ENCODE measurements at places on chromosomes 11 and 22.

DNA sequence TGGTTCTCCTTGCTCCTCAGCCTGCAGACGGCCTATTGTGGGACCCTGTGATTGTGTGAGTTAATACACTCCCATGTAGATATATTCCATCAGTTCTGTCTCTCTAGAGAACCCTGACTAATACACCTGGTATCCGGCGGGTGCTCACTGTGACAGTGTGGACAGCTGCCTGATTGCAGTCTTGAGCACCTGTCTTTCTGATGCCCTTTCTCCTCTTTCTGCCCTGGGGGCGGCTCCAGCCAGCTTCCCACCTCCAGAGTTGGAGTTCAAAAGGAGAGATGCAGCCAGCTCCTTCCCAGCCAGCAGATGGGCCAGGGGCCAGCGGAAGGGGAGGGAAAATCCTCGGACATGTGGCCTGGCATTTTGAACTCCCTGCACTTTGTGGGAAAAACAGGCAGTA is 15.0 kb downstream of the SMIM38 start:
- no peak for DNase-seq

- DNase-seq = no peak
Observed at GRCh38 chr22:43153899-43154298, 2.5 kb downstream of the TSPO start.

DNA sequence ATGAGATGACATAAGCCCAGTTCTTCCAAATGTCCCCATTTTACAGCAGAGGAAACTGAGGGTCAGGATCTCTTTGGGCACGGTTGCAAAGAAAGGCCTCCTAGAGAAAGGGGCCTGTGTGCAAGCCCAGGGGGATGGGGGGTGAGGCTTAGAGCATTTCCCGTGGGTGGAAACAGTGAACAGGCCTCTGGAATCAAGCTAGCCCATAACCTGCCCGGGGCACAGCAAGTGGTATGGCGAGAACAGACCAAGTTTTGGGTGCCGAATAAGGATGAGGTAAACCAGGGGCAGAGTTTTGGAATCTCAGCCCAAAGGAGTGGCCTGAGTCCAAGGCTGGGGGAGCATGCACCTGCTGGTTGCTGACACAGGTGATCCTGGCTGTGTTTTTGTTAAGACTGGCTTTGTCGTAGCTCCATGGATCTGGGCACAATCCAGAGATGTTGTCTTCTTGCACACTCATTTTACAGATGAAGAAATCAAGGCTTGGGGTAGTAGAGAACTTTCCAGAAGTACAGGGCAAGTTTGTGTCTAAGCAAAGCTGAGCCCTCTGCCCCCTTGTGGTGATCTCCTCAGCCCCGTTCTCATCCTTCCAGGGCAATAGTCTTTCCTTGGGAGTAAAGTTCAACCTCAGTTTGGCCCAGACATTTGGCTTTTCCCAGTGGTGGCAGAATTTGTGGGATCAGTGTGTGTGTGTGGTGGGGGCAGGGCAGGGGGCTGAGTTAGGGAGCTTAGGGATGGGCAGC is 53.5 kb upstream of the MYEOV start:
- no peak for DNase-seq

GRCh38 chr11:45407226-45407625 is 121.1 kb upstream of the SYT13 start:
- DNase-seq = no peak

- DNase-seq = no peak
Observed at GRCh38 chr11:14374922-14375830, 16.2 kb upstream of the RRAS2 start.

- no peak for DNase-seq
Observed at GRCh38 chr11:31953803-31954327, 137.0 kb upstream of the RCN1 start.

DNA sequence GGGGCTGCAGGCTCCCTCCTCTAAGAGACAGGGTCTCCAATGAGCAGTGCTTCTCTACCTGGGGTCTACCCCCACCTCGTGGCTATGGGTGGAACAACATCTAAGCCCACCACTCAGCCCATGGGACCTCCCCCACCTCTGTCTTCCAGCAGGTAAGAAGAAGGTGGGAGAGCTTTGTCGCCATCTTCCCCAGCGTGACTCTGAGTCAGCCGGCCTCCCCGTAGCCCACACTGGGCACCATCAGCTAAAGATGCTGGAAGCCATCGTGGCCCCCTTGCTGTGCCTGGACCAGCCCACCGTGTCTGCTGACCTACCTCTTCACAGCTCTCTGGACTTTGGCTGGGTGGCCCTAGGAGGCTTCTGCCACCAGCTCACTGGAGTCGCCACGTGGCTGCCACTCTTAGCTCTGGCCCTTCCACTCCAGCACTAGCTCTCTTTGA is 944 bp downstream of the C11orf86 start:
- no peak for DNase-seq

- DNase-seq = no peak
Observed at GRCh38 chr11:93704237-93704636, 37.1 kb downstream of the TAF1D start.

GRCh38 chr22:43827926-43828724 is 16.0 kb upstream of the EFCAB6 start:
- DNase-seq = no peak

DNA sequence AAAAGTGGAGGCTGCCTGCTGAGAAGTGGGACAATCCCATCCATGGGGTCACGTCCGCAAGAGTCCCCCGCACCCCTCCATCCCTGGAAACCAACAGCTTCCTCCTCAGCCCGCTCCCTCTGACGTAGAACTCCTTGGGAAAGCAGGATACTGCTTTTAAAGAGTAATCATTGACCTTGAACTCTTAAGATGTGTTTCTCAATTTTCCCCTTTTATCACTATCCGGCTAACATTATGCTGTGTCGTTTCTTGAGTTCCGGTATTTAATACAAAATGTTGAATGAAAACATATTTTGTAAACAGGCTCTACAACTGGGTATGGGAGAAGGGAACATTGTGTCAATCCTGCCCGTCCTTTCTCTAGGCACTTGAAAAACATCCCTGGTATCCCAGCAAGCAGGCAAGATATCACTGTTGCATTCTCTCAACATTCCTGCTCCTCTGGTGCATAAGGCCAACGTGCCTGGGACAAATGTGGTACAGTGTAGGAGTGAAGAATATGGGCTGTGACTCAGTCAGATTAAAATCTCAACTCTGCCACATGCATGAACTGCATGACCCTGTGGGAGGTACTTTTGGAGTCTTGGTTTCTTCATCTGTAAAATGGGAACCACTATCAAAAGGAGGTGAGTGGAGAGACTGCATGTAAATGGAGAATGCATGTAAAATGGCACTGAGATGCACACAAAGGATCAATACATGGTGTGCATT is 52.8 kb downstream of the WT1 start:
- no peak for DNase-seq

DNA sequence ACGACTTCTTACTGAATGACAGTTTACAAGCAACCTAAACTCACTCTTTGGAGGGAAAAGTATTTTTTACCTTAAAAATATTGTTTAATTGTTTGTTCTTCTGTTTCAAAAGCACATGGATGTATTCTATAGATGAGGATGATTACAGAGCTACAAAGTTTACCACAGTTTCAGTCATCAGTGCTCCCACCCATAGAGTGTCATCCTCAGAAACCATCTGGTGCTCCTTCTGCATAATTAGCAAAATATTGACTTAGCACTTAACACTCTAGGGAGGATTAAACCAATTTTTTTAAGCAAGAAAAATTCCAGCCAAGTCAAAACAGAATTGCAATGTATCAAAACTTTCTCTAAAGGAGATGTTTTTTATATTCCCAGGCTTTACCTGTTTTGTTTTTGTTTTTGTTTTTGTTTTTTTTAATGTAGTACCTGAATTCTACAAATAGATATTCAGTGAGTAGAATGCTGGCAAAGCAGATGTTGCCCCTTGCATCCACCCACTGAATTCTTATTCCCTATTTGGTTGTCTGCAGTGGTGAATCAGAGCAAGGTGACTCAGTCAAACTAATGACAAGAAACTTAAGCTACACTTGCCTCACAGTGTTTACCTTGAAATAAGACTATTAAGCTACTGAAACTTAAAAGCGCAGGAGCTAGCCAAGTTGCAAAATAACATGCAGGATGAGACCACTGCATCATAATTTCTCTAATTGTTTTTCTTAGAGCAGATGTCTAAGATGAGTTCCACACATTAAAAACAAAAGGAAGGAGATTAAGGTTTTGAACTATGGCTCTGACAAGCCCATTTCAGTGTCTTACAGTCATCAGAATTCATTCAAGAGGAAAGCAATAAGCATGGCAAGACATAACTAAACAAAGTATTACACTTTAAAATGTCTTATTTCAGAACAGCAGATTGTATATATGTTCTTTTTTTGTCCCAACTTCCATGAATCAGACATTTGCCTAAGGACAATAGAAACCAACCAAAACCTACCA is 155.1 kb upstream of the SOX6 start:
- DNase-seq = peak; percentile 12

DNA sequence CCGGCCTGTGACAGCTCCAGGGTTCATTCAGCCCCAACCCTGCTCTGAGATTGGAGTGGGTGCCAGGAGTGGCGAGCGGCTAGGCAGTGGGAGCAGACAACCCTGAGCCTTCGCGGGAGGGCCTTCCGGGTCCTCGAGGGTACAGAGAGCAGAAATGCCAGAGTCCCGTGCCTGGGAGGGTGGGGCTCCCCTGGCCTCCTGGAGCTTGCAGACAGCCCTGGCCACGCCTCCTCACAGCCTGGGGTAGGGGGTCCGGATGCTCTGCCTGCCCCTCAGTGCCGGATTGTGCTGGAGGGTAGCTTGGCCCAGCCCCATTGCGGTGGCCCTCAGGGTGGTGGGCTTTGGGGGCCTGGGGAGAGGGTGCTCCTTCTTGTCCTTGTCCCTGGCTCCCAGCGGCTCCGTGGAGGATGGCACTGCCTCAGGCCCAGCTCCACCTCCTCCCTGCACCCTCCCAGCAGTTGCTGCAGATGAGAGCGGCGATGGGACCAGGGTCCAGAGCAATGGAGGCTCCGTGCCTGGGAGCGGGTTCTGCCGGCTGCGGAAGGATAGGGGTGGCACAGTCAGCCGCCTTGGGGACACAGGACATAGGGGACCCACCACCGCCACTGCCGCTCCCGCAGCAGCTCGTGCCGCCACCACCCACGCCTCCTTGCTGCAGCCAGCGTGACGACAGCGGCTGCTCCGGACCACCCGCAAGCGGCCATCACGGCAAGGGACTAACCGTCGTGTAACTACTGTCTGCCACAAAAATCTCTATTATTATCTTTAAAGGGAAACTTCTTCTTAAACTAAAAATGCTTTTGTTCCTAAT is 34.9 kb upstream of the OR10G7 start:
- DNase-seq = no peak

DNA sequence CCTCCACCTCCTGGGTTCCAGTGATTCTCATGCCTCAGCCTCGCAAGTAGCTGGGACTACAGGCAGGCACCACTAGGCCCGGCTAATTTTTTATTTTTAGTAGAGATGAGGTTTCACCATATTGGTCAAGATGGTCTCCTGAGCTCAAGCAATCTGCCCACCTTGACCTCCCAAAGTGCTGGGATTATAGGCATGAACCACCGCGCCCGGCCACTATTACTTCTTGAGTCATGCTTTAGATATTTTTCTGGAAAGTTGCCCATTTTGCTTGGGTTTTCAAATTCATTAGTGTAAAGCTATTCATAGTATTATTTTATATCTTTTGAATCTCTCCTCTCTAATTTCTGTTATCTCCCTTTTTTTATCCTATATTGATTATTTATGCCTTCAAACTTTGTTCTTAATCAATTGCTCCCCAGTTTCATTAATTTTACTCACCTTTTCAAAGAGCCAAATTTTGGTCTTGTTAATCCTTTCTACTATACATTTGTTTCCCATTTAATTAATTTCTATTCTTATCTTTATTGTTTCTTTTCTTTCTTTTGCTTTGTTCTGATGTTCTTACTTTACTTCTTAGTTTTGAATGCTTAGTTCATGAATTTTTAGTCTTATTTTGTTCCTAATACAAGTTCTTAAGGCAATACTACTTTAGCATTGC is 10.3 kb upstream of the RAC2 start:
- no peak for DNase-seq
